ENCODE measurements at places on chromosomes 12 and 14.

- no peak for DNase-seq
Measured at GRCh38 chr14:61126603-61127498, 145.8 kb downstream of the SLC38A6 start.

DNA sequence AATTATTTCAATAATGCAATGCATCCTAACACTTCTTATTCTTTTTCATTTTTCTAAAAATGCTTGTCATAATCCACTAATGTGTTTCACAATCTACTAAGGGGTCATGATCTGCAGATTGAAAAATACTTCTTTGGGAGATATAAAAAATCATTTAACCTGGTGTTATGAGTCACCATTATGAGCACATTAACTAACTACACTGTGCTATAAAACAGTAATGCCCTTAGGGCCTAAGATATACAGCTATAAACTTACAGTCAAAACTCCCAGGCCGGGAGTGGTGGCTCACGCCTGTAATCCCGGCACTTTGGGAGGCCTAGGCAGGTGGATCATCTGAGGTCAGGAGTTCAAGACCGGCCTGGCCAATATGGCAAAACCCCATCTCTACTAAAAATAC, 14.2 kb downstream of the ATXN2 start:
- no peak for DNase-seq

DNA sequence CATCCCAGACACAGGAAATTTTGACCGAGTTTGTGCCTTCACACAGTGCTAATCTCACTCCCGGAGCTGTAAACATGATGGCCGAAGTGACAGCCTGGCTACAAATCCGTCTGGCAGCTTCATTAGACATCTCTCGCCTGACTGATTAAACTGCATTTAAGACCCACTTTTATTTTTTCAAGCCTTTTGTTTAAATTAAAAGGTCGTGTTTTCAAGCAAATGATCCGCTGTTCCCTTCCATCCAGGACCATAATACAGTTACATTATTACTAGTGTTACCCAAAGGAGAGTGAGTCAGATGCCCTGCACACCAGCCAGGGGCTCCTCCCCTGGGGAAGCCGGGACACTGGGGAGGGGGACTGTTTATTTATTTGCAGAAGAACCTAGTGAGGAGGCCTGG, 200.2 kb downstream of the EXOC5 start:
- no peak for DNase-seq

GRCh38 chr14:29216268-29217232, 450.0 kb downstream of the FOXG1 start:
- no peak for DNase-seq

DNA sequence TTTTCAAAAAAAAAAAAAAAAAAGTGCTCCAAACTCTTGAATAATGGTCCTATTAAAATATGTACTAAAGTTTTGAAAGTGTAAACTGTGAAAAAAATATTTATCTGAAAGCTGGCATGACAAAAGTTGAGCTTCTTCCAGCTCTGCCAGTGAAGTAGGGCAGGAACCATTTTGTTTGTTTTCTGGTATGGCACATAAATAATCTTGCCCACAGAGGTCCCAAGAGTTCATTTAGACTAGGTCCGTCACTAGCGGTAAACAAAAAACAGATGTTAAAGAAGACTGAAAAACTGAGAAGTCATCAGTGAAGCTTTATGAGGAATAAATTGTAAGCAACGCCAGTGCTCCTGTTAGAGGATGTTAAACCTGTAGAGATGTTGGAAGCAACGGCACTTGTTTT, 7.0 kb downstream of the ERP27 start:
- no peak for DNase-seq

DNA sequence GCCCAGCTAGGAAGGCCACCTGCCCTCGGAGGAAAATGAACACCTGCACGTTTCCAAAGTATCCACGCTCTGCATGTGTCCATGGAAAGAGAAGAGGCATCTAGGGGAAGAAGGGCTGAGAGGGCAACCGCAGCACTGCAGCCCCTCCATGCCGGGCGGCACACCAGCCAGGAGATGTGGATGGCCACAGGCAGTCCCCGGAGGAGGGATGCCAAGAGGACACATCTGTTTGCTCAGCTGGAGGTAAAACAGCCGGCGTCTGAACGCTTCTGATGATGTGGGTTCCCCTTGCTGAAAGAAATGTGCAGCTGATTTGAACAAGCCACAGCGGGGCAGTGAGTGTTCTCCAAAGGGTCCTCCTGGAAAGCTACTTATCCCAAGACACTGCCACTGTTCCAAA, 34.0 kb downstream of the CHGA start:
- DNase-seq = no peak

- no peak for DNase-seq
Measured at GRCh38 chr14:99829450-99829849, 36.2 kb downstream of the EML1 start.

DNA sequence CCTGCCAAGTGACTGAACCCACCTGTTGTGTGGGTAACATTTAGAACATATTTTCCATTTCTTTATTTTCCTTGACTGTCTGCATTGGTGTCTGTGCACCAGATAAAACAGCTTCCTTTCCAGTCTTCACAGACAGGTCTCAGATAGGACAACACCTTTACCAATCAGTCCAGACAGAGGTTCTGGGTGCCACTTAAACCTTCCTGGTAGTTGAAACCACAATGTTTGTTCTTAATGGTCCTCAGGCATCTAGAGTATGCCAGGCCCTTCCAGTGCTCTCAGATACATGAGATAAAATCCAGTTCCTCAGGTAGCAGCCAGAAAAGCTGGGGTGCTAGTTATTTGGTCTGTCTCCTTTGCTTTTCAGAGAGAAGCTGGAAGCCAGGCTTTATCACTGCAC, 7.0 kb upstream of the CLEC2D start:
- no peak for DNase-seq

DNA sequence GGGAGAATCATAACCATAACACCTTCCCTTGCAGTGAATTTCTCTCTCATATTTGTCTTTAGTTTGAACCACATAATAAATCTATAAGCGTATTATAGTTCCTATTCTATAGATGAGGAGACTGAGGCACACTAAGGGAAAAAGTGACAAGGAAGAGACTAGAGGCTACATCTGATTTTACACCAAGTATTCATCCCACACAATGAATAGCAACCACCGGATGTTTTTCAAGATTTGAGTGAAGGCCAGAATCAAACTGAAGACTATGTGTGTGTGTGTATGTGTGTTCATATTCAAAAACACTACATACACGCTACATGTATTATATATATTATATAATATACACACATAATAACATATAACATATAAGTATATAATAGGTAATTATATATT, 4.7 kb downstream of the ASB2 start:
- no peak for DNase-seq

DNA sequence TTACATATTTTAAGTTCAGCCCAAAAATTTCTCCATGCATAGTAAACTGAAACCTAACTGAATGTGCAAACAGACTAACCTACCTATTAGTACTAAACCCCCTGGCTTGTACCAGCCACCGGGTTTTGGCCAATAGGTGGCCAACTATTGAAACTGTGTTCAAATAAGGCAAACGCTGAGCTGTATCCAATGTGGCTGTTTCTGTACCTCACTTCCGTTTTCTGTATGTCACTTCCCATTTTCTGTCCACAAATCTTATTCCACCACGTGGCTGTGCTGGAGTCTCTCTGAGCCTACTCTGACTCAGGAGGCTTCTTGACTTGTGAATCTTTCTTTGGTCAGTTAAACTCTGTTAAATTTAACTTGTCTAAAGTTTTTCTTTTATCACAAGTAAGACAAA, 6.0 kb upstream of the FBXO34 start:
- DNase-seq = no peak

- DNase-seq = no peak
Measured at GRCh38 chr12:7091171-7091570, 1.1 kb downstream of the C1R start.

GRCh38 chr14:69092840-69093422, 60.0 kb downstream of the DCAF5 start:
- DNase-seq = no peak

DNA sequence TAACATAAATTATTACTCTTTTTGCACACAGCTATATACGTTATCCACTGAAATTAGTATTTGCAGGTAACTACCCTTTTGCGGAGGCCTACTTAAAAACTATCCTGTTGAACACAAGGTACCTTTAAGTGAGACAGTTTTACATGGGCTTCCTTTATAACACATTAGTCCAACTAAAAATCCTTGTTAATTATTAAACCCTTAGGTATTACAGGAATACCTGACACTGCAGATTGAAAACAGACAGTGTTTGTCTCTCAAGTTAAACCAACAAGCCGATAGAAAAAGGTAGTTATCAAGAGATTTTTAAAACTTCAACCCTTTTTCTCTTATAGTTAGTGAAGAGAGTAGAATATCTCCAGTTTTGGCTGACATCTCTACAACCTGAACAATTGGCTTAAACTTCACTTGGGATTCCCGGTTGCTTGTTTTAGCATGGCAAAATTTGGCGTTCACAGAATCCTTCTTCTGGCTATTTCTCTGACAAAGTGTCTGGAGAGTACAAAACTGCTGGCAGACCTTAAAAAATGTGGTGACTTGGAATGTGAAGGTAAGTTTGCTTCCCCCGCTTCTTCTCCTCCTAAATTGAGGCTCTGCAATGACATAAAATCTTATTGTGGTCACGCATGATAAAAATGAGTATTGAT, at the start of gene MIA2:
Gene MIA2 (plus strand): TSS at position 236 of the 647 bp plus-strand sequence. CDS start 200 bp downstream, at position 436.
- DNase-seq = no peak

DNA sequence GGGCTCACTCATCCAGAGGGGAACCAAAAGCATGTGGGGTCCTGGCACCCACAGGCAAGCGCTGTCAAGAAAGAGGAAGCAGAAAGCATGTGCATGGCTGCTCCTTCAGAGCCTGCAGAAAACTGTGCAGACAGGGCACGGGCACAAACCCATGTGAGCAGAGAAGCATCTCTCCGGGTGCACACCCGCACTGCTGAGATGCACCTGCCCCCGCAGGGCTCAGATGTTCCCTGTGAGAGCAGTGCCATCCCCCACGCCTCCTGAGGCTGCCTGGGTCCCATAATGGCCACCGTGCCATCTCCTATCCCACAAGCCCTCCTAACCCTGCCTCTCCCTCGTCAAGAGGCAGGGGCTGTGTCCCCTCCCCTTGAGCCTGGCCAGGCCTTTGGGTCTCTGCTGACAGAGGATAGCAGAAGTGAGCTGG, 32.3 kb upstream of the INF2 start:
- DNase-seq = no peak

GRCh38 chr12:3458041-3458440, 33.0 kb upstream of the PRMT8 start:
- no peak for DNase-seq

Measured in stimulated activated CD4-positive, alpha-beta T cell treated with anti-CD3 and anti-CD28 coated beads, TNF-alpha, amount 100 ng/mL, for 1 hour (primary cell).